NAMALWA (cell line): ENCODE measurements at places on chromosomes 4 and X.
A peak's percentile ranks its signal among the peaks of the same experiment; 100 is the strongest.

- DNase-seq, result no peak
Measured at GRCh38 chrX:104432321-104432720, 133.7 kb upstream of the IL1RAPL2 start.

DNA sequence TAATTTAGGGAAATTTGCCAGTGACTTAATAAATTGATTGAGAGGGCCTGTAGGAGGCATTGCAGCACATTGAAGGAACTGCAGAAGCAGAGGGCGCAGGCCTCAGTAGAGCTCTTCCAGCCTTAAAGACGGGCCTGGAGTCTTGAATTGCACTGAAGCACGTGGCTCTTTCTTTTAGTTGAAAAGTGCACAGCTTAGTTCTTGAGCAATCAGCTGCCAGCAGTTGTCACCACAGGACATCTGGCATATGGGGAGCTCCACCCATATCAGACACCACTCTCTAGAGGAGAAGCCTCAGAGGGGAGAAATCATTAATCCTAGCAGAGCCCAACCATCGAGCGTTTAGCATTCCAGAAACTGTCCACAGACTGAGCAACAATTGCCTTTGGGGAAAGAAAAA, 16.0 kb upstream of the FGF16 start:
- DNase-seq, result peak; percentile 38

DNA sequence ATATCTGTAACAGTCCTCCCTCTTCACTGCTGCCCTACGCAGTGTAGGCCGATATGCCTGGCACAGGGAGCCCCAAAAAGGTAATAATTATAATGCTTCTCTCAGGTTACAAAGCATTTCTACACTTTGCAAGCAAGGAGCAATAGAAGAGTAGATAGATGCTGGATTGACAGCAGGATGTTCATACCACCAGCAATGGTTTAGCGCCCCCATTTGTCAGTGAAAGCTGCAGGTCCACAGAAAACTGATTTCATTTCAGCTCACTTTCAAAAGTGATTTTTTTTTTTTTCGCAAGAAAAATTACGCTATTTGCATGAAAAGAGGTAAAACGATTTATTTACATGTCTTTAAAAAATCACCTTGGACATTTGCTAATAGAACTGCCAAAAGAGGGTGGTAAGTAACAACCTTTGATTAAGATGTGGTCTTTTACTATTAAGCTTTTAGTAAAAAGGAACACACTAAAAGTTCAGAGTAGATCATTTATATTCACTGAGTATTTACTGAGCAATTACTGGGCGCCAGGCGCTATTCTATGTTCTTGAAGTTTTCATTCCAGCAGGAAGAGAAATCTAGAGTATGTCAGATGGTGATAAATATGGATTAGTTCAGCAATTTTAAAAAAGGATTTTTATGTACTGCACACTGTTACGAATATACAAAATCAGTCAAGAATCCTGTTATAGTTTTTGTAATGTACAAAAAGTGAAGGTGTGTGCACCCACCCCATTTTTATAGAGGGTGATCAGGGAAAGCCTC, 34.4 kb downstream of the HPF1 start:
- DNase-seq, result peak; percentile 40

DNA sequence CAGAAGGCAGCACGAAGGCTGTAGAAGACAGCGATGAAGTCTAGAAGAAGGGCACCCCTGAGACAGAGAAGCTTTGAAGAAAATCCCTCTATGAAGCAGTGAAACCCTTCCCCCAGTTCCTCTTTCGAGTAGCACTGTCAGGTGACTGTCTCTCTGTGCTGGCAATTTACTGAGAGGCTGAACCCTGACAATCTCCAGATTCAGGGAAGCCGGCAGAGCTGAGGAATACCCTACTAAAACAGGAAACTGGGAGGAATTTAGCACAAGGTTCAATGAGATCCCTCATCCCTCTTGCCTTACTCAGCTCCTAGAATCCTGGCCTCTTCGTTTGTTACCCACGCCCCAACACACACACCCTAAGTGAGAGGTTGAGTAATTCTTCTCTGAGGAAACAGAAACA, 239.7 kb upstream of the NOCT start:
- DNase-seq, result peak; percentile 15

GRCh38 chrX:107629540-107629909, 1.2 kb downstream of the PRPS1 start:
- peak; percentile 55 for DNase-seq

- no peak for DNase-seq
Measured at GRCh38 chr4:53076374-53076958, 214.3 kb downstream of the RASL11B start.

- DNase-seq, result no peak
Measured at GRCh38 chr4:178976861-178977260, 1534.6 kb upstream of the AGA start.

DNA sequence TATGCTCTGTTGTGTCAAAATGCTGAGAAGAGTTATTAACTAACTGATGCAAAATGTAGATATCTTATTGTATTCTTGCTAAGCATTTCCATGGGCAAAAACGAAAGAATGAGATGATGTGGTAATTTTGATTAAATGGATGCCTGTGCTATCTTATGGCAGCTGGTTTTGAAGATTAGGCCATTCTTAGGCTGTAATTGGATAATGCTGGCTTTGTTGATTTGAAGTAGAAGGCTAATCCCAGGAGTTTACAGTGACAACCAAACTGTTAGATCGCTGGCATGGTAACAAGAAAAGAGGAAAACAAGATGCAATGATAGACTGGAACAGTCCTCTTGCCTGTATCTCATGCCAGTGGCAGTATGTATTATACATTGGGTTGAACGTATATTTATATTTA, 74.1 kb upstream of the WDR44 start:
- no peak for DNase-seq
